ENCODE measurements at places on chromosomes 6 and 20.
A peak's percentile ranks its signal among the peaks of the same experiment; 100 is the strongest.

DNA sequence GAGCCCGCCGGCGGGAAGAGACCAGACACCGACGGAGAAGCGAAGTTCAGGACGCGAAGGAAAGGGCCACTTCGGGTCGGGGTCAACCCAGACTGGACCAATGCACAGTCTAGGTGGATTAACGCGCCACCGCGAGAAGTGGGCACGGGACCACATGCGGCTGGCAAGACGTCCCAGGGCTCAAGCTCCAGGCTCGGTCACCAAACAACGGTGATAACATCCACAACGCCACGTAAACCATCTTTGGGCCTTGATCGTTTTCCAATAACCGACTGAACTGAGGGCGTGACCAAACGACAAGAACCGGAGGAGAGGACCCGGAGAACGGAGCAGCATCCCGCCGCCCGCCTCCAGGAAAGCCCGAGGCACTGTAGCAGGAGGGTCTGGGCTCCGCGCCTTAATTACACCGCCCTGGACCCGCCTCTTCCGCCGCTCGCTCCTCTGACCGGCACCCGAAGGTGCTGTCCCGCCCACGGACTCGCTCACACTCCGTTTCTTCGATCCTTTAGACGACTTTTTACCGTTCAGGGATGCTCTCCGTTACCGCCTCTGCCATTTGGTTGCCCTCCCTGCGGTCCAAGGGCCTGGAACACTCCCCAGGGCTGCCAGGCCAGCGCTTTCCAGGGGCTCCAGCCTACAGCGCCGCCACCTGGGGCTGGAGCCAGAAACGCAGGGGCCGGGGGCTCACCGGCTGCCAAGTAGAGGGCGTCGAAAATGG lies 44.1 kb downstream of the DPPA5 start:
- peak; percentile 30 for DNase-seq

GRCh38 chr6:74631564-74631963 lies 574.3 kb downstream of the COL12A1 start:
- no peak for DNase-seq

GRCh38 chr6:98532004-98532403 lies 302.4 kb upstream of the POU3F2 start:
- DNase-seq, result no peak

DNA sequence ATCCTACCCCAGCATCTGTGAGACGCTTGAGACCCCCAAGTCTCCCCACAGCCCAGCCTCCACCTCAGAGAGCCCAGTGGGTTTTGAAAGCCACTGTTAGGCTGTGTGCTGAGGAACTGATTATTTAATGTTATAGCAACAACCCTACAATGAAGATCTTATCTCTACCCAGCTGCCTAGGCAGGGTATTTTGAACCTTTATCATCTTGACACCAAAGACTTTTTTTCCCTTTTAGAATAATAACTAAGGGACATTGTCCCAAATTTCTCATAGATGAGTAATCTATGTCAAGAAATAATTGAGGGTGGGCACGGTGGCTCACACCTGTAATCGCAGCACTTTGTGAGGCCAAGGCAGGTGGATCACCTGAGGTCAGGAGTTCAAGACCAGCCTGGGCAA lies 26.2 kb downstream of the HM13 start:
- DNase-seq, result no peak

- no peak for DNase-seq
Measured at GRCh38 chr6:137782166-137783039, 84.7 kb upstream of the TNFAIP3 start.

DNA sequence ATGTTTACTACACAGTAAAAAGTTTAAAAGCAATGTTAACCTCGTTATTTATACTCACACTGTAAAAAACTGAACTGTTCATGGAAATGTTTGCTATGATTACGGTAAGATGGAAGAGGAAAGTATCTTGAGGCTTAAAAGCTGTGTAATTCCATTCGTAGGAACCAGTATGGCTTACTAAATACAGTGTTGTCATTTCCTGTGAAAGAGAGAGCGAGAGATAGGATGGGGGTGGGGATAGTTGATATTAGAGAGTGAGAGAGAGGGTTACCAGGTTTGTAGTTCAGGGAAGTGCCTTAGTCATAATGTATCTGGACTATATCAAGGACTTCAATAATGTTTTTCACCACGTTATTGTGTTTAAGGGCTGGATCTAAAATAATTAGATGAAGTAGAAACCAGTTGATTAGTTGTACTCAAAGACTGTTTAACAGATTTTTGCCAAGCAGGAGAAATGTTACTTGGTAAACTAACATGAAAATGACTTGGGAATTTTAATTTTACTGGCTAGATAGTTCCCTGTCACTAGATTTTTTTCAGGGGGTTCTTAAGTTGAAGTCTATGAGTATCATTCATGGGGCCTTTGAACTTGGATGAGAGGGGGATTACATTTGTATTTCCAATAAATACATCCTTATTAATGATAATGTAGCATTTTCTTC lies 30.4 kb downstream of the AFDN start:
- DNase-seq, result no peak

DNA sequence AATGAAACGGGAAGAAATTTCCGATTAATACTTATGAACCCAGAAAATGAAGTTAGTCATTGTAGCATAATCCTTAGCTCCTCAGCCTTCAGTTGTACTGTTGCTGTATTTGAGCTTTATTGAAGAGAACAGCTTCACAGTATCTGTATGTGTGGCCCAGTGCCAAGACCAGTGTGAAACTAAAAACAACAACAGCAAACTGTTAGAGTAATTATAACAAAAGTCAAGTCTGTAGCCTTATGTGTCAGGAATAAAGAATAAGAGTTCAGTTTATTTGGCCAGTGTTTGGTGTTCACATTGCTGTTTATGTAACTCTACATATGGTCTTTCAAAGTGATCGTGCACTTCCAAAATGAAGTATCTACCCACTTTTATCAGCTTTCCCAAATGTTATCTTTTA lies 70.9 kb downstream of the ARID1B start:
- DNase-seq, result no peak

Data from hematopoietic multipotent progenitor cell treated with erythropoietin and hydrocortisone succinate and interleukin-3 and kit ligand, for 8 days (in vitro differentiated cells).